ENCODE measurements at places on chromosomes 6 and 20.

GRCh38 chr6:41014780-41015179 is 24.2 kb downstream of the UNC5CL start:
- DNase-seq: no peak

DNA sequence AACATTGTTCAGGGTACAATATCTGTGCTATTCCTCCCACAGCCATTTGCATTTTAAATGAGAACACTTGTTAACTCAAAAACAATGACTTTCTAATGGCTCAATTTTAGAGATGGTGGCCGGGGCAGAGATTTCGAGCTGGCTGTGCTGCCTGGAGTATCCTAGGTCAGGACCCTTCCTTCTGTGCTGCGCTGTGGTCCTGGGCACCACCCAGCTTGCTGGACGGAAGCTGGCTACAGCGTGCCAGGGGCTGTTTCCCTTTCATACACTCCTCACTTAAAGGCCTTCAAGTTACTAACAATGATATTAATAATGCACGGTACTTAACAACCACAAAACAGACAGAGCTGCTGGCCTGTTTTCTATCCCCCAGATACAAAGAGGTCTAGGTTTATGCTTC is 194.4 kb upstream of the CST7 start:
- DNase-seq: no peak

DNA sequence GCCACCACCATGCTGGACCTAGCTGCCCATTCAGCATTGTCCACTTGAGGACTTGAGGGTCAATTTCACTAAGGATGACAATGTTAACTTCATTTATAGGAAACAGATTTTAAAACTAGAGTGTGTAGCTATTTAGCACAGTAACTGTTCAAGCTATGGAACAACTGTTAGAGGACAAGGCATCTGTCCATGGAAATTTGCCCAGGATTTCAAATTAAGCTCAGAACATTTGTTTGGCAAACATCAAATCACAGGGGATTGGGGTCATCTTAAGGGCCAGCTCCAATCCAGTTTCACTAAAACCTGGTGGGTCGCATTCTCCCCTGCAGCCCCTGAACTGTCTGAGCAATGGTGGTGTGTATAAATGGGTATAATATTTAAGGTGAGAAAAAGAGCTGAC is 35.1 kb downstream of the PM20D2 start:
- DNase-seq: no peak

DNA sequence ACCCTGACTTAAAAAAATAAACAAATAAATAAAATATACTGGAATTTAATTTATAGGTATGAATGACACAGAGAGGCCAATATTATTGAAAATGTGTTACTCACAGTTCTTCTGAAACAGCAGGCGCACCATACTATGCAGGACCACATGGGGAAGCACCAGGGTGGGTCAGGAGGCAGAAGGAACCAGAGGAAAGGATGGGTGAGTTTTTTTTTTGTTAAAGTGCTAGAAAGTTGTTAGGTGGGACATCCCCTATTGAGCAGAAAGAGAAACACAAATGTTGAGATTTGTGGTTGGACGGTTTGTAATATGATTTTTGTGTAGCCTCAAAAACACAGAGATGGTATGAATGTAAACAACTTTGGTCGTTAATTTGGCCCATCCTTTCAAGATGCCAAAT is 26.0 kb downstream of the PTPRA start:
- no peak for DNase-seq

GRCh38 chr6:40138273-40138720 is 204.0 kb upstream of the MOCS1 start:
- no peak for DNase-seq

- DNase-seq: no peak
These were observed 187.0 kb downstream of the SYNDIG1 start for GRCh38 chr20:24656391-24656790.

GRCh38 chr6:110534731-110535492 is 58.5 kb upstream of the SLC22A16 start:
- DNase-seq: no peak

GRCh38 chr6:136798044-136798443 is 5.8 kb upstream of the MAP3K5 start:
- DNase-seq: no peak

- no peak for DNase-seq
These were observed 318.4 kb upstream of the MOCS1 start for GRCh38 chr6:40252531-40253258.

- DNase-seq: no peak
These were observed 24.1 kb upstream of the BPIFA3 start for GRCh38 chr20:33192912-33193501.

DNA sequence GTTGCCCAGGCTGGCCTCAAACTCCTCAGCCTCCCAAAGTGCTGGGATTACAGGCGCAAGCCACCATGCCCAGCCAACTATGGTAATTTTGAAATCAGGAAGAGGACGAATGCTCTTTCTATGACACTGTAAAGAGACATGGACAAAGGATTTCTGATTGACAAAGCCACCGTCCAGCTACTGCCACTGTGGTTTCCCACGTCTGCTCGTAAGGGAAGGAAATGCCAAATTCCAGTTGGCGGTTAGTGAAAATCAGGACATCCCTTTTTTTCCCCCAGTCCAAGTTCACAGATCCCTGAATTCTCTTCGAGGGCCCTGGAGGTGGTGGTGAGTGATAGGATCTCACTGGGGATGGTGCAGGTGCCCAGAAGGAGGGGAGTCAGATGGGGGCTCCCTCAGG is 31.2 kb downstream of the SNAI1 start:
- no peak for DNase-seq

DNA sequence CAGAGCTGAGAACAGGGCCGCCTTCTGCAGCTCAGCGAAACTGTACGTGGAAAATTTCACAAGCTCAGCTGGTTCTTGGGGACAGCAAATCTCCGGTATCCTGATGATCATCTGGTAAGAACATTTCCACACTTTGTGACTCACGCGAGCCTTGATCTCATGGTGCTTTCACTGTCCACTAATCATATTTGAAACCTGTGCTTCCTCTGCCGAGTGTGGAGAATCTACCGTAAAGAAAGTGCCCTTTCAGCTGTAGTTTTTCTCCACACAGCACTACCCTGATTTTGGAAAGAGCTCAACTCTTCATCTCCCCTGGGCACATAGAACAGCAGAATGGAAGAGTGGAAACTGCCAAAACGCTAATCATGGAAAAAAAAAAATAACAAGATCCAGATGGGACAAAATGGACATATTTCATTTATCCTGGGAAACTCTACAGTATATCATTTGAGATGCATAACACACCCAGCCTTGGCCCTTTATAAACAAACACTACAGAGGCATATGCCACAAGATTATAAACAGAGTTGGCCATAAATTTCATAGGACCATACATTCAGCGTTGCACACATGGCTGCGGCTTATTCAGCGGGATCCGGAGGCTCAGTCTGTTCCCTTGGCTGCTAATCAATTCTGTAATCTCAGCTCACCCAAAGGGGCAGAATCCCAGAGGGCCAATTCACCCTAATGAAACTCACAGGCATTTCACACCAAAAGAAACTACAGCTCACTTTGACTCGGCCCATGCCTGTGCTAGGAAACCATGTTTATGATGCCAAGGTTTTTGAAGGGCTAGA is 434.5 kb downstream of the HDGFL1 start:
- DNase-seq: no peak

- DNase-seq: no peak
These were observed 21.9 kb upstream of the EPB41L2 start for GRCh38 chr6:131084982-131085381.

DNA sequence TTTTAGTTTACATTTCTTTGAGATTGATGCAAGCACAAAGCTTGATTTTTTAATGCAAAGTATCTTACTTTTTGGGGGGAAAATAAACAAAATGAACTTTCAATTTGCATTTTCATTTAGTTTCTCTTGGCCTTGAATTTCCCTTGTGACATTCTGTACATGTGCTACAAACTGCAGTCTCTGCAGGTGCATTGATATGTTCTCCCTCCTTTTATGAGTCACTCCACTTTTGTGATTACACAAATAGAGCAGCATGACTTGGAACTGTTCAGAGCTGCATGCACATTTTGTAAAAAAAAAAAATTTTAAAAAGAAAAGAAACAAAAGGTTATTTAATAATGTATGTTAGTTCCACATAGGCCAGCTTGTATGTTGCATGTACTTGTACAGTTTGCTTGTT is 220.0 kb upstream of the KCNQ5 start:
- DNase-seq: no peak

- no peak for DNase-seq
These were observed 5.5 kb upstream of the DLL1 start for GRCh38 chr6:170296423-170296745.

GRCh38 chr6:75489025-75489424 is 4.6 kb downstream of the FILIP1 start:
- DNase-seq: no peak

DNA sequence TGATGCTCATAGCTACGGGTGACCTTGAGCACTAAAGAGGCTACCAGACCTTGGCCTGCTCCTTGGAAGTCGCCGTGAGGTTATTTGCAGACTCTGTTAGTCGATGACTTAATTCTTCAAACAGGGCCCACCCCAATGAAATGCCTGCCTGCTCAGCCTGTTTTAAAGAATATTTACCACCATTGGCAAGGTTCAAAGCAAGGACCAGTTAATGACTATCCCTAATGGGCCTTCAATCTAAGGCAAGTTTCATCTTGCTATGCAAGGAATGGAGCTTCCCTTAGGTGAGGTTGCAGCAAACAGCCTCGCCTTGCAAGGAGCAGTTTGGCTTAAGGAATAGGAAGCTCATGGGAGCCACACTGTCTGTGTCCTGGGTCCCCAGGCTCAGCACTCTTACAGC is 22.9 kb upstream of the SPO11 start:
- no peak for DNase-seq

DNA sequence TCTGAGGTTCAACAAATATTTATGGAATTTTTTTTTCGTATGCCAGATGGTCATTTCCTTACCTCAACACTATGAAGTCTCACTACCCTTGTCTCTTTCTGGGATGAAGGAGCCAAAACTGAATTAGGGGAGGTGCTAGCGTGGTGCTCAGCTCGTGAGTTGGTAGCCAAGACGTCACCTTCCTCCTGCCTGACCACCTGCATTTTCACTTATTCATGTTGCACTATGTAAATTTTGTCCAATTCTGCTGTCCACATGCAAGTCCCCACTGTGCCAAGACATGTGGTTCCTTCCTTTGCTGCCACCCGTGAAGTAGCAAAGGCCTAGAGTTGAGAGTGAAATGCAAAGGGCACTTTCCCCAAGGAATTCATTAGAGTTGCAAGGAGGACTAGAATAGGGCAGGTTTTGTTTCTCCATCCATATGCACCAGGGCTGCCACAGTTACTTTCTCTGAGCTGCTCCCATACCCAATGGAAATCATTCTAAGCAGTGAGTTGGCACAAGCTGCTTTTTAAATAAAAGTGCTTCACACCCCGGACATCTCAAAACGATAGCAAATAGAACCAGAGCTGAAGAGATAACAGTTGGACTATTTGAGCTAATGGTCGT is 591.3 kb upstream of the NOX3 start:
- no peak for DNase-seq

DNA sequence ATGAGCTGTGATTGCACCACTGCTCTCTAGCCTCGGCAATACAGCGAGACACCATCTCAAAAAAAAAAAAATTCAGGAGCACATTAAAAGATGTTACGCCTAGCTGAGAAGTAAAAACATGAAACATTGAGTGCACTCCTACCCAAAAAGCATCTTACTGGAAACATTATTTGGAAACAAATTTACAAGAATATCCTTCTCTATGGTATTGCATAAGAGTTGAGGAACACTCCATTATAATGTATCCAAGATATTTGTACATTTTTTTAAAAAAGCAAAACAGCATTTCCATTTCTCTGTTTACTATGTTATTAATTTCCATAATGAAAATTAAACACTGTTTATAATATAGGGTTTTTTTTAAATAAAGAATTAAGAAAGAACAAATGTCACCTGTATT is 48.6 kb downstream of the FAM8A1 start:
- DNase-seq: no peak

- DNase-seq: no peak
These were observed 677.0 kb downstream of the PRKN start for GRCh38 chr6:162050579-162050978.

DNA sequence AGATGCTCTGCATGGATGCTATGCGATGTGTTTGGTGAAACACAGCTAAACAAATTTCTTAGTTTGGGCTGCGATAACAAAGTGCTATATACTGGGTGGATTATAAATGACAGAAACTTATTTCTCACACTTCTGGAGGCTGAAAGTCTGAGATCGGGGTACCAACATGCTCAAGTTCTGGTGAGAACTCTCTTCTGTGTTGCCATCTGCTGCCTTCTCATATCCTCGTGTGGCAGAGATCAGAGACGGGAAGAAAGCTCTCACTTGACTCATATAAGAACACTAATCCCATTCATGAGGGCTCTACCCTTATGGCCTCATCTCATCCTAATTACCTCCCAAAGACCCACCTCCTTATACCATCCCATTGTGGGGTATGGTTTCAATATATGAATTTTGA is 162.0 kb upstream of the DTNBP1 start:
- DNase-seq: no peak

DNA sequence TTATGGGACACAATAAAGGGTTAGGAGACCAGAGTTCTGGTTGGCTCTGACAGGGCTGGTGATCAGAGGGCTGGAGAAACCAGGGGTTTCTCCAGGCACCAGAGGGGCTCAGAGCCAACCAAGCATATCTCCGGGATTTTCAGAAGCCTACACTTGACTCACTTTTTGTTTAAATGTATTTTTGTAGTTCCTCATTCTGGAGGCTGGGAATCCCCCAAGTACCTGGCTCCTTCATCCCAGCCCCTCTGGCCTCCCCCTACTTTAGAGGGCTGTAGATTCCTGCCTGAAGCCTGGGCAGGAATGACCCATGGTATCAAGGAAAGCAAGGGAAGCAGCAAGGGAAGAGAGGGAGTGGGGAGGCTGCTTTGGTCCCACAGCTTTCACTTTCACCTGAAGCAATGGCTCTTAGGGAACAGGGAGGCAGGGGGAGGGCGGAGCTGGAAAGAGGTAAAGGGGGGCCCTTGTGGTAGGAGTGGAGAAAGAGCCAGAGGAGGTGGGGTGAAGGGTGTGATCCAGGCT is 973 bp downstream of the CD40 start:
- no peak for DNase-seq

DNA sequence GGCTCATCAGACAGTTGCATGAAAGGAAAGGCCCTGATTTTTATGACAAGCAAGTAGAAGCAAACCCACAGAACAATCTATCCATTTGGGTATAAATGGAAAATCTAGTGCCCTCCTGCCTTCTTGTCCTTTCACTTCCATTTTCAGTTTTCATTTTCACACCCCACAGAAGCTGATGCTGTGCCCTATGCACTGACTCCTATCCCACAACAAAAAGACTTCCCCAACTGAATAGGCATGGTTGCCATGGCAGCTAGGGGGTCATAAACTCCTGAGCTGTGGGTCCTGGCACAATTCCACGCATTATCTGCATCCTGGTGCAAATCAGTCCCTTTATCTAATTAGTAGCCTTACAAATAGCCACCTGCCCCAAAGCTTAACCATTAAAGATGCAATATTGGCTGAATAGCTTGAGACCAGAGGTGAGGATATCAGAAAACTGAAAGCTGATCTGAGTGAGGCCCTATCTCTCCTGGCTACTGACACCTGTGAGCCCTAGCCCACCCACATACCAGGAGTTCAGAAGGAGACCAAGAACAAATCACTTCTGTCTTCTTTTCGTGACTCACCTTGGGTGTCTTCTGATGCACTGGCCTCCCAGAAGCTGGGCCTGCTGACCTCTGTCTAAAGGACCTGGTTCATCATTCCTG is 34.9 kb upstream of the HEY2 start:
- DNase-seq: no peak

- DNase-seq: no peak
These were observed 102.6 kb downstream of the SPTLC3 start for GRCh38 chr20:13111249-13111911.

Data from NCI-H1436 (cell line).